ENCODE measurements at places on chromosomes 12 and 14.

DNA sequence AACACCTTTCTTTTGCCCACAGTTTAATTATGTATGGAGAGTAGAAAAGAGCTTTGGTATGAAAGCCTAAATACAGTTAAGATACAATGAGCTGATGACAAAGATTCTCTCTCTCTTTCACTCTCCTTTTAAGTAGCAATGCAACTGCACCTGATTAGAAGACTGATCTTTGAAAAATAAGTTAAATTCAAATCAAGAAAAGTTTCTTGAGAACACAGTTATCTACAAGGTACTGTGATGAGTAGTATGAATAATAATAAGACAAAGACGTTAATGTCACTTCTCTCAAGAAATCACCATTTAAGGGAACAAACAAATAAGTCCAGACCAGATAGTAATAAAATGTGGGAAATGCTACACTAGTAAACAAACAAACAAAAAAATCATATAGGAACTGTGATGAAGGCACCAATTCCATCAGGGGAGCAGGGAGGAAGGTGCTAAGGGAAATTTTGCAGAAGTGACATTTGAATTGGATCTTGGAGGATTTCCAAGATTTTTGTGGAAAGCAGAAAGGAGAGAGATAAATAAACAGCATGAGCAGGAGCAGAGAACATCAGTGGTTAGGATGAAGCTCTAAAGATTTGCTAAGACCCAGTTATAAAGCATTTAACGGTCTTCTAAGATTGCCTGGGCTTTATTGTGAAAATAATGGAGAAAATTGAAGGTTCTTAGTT, 65.2 kb upstream of the STK38L start:
- no peak for DNase-seq

DNA sequence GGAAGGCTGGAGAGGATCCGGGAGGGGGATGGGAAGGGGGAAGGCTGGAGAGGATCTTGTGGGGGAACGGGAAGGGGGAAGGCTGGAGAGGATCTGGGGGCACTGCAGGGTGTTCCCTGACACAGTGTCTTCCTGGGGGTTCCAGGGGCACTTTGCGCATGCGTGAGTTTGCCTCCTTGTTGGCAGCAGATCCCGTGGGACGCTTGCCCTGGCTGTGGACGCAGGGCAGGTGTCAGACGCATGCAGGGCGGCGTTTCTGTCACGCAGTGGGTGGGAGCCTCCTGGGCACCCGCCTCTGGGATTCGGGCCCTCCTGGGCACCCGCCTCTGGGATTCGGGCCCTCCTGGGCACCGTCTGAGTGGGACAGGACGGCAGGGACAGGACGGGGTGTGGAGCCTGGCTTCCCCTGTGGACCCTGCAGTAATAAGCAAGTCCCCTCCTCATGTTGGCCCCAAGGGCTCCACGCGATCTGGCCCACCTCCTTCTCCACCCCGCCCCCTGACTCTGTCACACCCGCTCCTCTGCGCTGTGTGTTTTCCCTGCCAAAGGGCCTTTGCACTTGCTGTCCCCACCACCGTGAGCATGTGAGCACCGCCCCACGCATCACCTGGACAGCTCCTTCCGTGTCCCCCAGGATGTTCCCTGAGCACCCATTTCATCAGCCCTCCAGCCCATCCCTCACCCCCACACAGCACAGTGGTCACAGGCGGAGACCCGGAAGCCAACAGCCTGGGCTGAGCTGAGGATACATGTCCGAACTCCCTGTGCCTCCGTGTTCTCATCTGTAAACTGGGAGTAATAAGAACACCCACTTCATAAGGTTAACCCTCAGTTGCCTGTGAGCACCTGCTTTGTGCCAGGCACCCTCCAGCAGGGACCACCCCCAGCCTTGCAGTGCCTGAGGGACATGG, 4.4 kb downstream of the MMP17 start:
- DNase-seq: no peak

- DNase-seq: no peak
Observed at GRCh38 chr12:2984698-2985097, 25.5 kb downstream of the TEAD4 start.

DNA sequence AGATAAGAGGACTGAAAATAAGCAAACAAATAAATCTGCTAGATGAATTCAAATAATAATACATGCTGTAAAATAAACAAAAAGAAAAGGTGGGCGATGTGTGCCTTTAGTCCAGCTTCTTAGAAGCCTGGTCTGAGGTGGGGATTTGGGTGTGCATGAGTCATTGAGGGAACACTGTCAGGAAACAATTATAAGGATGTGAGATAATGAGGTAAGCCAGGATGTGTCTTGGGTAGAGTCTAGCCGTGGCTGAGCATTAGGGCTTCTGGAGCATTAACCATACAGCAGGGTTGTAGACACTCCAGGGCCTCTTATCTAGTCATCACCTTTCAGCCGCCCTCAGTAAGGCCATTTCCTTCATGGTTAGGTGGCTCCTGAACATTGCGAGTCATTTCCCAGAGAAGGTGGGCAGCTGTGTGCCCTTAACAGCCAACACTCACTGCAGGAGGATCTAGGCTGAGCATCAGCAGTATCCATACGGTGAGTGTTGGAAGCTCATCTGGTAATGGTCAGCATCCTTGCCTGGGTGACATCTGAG, 405.6 kb downstream of the GLT1D1 start:
- DNase-seq: no peak

GRCh38 chr14:71672596-71672995, 259.6 kb upstream of the RGS6 start:
- no peak for DNase-seq

GRCh38 chr12:69733638-69734037, 5.0 kb upstream of the RAB3IP start:
- DNase-seq: no peak

DNA sequence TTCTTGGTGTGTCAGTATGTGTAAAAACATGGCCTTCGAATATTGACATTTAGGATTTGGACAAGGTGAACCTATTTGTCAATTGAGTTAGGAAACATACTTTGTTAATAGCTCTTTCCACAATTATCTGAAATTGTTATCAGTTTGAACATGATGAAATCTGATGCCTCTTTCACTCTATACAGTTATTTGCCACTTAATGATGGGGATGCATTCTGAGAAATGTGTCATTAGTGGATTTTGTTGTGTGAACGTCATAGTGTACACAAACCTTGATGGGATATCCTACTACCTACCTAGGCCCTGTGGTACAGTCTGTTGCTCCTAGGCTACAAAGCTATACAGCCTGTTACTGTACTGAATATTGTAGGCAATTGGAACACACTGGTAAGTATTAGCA, 4.8 kb downstream of the TULP3 start:
- DNase-seq: no peak

DNA sequence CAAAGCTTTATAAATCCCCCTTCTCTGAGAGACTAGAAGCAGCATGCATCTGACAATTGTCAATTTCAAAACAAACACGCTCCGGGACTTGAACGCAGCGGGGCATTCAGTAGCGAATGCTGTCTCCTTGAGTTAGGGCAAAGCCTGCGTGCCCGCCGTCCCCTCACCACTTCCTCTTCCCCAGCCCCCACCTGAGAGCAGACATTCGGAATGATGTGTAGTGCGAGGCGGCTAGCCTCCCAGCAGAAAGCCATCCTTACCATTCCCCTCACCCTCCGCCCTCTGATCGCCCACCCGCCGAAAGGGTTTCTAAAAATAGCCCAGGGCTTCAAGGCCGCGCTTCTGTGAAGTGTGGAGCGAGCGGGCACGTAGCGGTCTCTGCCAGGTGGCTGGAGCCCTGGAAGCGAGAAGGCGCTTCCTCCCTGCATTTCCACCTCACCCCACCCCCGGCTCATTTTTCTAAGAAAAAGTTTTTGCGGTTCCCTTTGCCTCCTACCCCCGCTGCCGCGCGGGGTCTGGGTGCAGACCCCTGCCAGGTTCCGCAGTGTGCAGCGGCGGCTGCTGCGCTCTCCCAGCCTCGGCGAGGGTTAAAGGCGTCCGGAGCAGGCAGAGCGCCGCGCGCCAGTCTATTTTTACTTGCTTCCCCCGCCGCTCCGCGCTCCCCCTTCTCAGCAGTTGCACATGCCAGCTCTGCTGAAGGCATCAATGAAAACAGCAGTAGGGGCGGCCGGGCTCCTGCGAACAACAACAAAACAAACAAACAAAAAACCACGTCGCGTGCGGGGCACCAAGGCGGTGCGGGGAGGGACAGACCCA, 2.2 kb downstream of the PRMT8 start:
- no peak for DNase-seq

- DNase-seq: no peak
Observed at GRCh38 chr14:60646226-60646818, 3.0 kb downstream of the SIX1 start.

GRCh38 chr12:19312637-19313036, 126.7 kb upstream of the AEBP2 start:
- no peak for DNase-seq

DNA sequence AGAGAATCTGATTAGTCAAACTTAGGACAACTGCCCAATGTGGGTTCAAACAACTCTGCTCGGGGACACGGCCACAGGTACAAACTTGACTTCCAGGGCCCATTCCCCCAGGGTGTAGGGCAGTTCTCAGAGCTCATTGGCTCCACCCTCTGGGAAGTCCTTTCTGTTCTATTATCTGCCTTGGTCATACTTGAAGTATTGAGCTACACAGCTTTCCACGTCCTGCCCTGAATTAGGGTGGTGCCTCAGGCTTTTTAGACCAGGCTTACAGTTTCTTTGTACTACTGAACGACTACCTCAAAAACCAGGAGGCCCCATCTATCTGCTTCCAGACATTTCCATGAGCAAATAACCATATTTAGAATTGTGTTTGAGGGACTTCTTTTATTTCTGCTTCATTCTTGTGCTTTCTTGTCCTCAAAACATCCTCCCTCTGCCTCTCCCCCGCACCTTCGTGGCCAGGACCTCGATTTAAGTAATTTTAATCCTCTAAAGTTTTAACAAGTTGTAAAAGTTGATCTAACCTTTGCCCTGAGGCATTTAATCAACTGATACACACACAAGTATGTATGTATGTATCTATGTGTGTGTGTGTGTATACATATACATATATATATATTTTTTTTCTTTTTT, 281.7 kb upstream of the AMIGO2 start:
- no peak for DNase-seq

- no peak for DNase-seq
Observed at GRCh38 chr12:80708975-80709328, 1.5 kb downstream of the MYF6 start.

DNA sequence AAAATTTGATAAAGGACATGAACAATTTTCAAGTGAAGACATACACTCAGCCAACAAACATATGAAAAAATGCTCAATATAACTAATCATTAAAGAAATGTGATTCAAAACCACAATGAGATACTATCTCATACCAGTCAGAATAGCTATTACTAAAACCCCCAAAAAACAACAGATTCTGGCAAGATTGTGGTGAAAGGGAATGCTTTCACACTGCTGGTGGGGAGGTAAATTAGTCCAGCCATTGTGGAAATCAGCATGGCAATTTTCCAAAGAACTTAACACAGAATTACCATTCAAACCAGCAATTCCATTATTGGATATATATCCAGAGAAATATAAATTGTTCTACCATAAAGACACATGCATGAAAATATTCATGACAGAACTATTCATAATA, 18.7 kb upstream of the TAS2R14 start:
- no peak for DNase-seq

GRCh38 chr14:100619396-100620254, 32.4 kb upstream of the BEGAIN start:
- DNase-seq: no peak

DNA sequence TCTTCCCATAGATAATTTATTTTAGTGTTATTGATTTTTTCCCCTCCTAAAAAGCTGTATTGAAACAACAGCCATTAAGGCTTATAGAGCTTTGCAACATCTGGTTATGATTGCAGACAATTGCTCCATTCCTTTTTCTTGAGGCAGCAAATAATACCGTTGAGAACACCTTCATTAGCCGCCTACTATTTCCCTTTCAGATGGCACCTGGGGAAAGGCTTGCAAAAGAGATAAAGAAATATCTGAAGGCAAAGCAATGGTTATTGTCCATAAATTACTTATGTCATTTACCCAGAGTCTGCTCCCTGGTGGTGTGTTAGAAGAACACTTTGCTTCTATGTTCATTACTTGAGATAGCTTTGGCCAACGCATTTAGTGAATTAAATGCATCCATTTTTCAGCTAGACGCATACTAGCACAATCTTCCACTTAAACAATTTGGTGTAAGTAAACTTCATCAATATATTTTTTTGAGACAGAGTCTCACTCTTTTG, 377.8 kb downstream of the KCNH5 start:
- DNase-seq: no peak

DNA sequence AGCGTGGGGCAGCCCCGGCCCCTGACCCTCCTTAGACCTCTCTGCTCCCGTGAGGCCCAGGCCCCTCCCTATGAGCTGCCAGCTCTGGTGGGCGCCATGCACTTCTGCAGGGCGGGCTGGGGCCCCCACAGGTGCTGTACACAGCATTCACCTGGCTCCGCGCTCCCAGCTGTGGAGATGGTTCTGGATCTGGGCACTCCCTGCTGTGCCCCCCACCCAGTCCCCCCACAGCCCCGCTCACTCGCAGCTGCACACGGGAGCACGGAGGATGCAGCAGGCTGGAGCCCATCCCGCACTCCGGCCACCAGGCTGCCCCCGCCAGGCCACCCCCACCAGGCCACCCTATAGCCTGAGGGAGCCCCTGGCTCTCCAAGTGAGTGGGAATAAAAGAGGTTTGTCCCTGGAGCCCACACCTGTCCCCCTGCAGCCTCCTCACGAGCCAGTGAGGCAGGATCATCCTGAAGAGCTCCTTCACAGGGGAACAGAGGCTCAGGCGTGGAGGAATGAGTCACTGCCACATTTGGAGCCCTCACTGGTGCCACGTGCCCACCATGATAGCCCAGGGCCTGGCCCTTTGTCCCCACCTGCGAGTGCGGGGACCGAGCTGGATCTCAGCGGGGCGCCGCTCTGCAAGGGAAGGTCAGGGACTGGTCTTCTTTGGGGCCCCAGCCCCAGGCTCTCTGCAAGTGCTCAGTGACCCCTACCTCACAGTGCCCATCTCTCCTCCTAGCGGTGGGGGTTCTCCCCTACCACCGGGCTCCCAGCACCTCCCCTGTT, 1.9 kb downstream of the ADSS1 start:
- DNase-seq: no peak

- DNase-seq: no peak
Observed at GRCh38 chr12:32605326-32606095, 73.6 kb upstream of the DNM1L start.

All from thoracic aorta (tissue), 2 donors.